Activated CD8-positive, alpha-beta memory T cell treated with anti-CD3 and anti-CD28 coated beads, Interleukin-2, amount 10 ng/mL, durations not matched to agents 7 days and 5 days (primary cell): ENCODE measurements at places on chromosomes 6 and 20. TPM values are rescaled to one million over a fixed set of nuclear protein-coding genes. Genes with fewer than 3 reads are reported as not detected.

RPN2 gene
- 148 TPM for total RNA-seq

TBC1D32 gene
- 7.3 TPM for total RNA-seq

RAET1E gene
- not detected for total RNA-seq

SEL1L2 gene
- not detected for total RNA-seq

KIAA1755 gene
- not detected for total RNA-seq
